ENCODE measurements at places on chromosomes 2 and 18.
A peak's percentile ranks its signal among the peaks of the same experiment; 100 is the strongest.

DNA sequence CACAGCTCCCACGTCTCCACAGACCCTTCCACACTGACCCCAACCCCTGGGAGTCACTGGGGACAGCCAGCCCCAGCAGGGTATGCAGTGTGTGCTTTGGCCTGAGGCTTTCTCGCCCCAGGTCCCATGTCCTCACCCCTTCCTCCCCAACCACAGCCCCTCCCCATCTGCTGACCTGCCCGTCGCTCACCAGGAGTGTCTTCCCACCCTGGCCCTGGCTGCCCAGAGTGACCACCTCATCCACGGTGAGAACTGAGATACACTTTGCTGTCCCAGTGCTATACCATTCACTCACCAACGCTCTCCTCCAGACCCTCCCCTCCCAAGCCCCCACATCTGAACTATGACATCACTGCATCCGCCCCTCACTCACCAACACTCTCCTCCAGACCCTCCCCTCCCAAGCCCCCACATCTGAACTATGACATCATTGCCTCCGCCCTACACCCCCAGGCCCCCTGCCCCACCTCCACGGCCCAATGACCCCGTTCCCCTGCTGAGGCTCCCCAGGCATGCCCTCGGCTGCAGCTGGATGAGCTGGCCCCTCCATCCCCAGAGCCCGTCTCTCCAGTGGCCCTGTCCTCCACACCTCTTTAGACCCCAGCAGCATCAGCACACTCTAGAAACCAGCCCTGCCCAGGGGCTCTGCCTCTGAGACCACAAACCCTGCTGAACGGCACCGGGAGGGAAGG lies 55.2 kb downstream of the ANKMY1 start:
- no peak for DNase-seq

DNA sequence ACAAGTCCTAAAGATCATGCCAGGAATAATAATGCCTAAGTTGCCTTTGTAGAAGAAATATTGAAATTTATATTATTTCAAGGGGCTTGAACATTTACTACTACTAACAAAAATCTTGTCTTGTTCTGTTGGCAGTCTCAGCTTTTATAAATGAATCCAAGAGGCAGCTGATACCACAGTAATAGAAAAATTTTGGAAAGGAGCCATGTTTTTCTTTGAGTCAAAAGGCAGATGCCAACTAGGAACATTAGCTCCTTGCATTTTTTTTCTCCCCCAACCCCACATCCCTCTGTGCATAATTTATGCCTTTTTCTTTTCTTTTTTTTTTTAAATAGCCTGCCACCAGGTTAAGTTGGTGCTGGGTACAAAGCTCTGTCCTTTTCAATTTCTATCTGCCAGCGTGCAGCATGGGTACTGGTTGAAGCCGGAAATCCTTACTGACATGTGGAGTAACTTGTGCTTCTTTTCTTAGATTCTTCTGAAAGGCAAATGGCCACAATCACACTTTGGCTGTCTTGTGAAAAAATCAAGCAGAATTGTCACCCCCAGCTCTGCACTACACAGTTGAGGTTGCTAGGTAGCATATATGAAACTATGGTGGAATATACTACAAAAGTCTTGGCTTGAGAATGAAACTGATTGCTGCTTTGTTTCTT lies 98.8 kb downstream of the RHBDD1 start:
- no peak for DNase-seq

- DNase-seq = no peak
These were observed 3.2 kb downstream of the CFLAR start for GRCh38 chr2:201118961-201119854.

DNA sequence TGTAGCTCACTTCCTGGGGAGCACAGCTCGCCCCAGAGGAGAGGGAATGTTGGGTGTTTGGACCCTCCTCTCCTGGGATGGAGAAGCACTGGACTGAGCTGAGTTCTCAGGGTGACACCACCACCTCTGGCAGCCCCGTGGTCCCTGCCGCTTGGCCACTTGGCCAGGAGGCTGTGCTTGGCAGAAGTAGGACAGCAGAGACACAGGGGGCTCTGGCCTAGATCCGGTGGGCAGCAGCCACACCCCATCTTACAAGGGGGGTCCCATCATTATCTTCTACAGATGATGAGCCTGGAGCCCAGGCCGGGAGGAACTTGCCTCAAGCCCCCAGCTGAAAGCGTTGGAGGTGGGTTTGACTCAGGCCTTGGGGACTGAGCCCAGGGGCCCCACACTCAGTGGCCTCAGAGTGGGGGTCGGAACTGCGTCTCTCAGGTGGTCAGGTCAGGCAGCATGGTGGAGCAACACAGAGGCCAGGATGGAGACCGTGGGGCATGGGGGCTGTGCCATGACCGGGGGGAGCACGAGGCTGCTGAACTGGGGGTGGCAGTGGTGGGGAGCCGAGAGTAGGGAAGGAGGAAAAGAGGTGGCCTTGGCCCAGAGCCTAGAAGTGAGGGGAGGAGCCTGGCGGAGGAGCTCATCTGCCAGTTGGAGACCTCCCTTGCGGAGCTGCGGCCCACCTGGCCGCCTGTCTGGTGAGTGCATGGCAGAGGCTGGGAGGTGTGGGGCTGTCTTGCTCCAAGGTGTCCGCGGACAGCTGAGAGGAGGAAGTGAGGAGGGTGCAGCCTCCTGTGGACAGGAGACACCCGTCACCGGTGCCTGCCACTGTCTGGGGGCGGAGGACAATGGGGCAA lies 63.6 kb upstream of the HDAC4 start:
- DNase-seq = no peak

- DNase-seq = no peak
These were observed 29.6 kb downstream of the NEMP2 start for GRCh38 chr2:190504912-190505311.

GRCh38 chr2:240579071-240579762 lies 7.3 kb upstream of the CAPN10 start:
- no peak for DNase-seq

GRCh38 chr2:73920577-73921545 lies 5.8 kb upstream of the DGUOK start:
- no peak for DNase-seq

DNA sequence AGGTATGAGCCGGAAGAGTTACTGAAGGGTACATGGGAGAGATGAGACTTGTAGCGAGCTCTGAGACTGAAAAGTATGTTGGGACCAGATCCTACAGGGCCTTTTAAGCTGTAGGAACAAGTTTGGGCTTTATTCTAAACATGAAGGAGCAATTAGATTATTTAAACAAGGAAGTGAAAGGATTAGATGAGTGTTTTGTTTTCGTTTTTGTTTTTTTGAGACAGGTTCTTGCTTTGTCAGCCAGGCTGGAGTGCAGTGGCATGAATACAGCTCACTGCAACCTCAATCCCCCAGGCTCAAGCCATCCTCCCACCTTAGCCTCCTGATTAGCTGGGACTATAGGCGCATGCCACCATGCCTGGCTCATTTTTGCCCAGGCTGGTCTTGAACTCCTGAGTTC lies 110.7 kb downstream of the C1D start:
- DNase-seq = no peak

DNA sequence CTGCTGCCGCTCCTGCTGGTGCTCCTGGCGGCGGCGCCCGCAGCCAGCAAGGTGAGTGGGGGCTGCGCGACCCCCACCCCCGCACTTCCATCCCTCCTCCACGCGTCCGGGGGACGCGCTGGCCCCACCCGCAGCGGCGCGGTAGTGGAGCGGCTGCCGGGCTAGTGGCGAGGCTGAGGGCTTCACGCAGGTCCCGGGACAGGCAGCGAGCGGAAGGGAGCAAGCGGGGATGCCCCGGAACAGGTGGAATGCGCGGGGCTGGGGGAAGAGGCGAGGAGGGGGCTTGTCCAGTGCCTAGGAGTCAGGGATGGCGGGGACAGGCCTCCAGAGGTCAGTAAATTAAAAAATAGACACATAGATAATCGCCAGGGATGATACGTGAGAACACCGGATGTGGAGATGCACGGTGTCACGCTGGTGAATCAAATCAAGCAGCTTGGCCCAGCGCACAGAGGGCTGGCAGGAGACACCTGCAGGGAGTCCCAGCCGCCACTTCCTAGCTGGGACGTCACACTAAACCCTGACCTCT lies 403 bp downstream of the COL4A3 start:
- DNase-seq = peak; percentile 10

- no peak for DNase-seq
These were observed 50.6 kb downstream of the ST3GAL5 start for GRCh38 chr2:85838181-85838580.

DNA sequence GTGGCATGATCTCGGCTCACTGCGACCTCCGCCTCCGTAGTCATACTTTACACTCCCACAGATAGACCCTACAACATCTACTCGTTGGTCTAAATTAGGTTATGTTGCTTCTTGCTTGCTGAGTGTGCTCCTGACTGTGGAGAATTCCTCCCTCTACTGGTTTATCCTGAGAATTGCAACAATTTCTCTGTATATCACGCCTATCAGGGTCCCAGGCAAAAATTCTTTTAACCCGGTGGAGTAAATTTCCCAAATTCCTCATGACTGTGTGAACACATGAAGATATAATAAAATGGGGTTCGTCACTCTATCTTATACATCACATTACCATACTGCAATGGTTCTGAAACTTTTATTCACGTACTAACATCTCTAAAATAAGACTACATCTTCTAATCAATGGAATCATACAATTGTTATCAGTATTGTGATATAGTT lies 156.7 kb downstream of the EVA1A start:
- DNase-seq = peak; percentile 35

DNA sequence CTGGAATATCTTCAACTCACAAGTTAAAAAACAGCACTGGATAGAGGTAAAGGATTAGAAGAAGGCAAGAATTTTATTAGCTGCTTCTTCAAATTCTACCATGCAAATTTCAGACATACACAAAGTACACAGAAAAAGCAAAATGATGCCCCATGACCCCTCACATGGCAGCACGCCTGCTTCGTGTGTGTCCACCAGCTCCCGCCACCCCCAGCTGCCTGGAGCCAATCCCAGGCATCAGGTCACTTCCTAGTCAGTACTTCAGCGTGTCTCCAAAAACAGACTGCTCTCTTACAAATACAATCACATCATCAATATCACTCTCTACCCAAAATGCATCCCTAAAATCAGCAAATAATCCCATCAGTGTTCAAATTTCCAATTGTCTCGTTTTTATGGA lies 35.8 kb downstream of the IMPA2 start:
- DNase-seq = no peak

DNA sequence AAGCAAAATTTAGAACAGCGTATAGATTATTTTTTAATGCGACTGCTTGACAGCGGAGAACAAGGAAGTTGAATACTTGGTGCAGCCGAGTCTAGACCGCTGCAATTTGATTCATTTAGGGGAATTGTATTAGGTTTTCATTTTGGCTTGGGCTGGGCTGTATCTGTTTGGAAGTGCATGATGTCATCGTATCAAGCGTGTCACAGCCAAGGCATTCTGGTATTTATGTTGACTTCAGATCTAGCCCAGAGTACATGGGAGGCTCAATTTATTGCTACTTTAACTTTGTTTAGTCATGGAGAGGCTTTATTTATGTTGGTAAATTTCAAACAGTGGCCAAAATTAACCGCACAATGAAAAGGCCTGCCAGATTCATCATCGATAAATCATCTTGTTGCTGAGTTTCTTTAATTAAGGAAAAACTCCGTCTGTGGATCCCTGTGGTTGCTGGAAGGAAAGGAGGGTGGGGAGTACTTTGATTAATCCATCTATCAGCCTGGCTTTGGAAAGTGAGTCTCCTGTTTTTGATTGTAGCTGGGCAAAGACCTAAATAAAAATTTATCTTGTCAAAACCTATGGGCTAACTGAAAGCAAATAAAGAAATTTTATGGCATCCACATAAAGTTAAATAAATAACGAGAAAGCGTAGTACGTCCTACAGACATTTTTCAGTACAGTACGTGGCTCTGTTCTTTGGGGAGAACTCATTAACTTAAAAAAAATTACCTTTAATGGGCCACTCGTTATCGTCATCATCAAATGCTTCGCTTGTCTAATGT lies 230.4 kb upstream of the SPRED2 start:
- DNase-seq = no peak

DNA sequence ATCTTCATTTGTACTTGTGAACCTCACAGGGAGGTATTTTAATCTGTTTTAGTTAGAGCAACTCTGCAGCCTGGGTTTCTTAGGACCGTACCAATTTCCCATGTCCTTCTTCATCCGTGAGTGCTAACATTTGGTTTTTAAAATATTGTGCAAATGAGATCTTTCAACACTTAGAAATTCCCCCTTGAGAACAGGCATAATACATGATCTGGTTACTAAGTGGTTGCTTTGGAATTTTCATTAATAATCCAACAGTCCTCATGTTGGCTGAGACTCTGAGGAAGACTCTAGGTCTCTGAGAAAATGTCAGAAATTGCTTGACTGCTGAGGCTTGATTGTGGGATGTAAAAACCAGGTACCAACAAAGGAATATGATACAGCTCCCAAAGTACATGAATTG lies 125.6 kb upstream of the CDCA7 start:
- no peak for DNase-seq

- no peak for DNase-seq
These were observed 1671.8 kb upstream of the DDX18 start for GRCh38 chr2:116142644-116143227.

DNA sequence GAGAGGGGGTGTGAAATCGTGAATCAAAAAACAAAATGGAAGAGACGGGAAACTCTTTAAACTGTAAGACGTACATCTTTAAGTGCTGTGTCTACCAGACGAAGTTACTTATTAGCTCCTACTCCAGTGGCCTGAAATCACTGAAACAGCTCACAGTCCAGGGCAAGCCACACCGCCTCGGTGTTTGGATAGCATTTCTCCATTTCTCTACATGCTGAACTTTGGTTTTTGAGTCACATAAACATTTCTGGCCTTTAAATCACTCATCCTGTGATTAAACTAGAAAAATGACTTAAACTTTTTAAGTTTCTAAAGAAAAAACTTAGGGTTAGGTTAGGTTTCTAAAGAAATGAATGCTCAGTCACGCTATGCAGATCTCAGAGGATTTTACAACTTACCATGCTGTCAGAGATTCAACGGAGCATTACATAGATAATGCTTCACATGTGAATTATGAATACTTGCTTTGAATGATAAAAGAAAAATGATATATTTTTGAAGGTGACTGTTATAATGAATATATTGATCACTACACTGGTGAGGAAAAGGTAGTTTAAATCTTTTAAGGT lies 138.4 kb downstream of the MBP start:
- no peak for DNase-seq

- DNase-seq = no peak
These were observed 114.4 kb downstream of the ZNF385B start for GRCh38 chr2:179746981-179747380.

- no peak for DNase-seq
These were observed 488.7 kb downstream of the THSD7B start for GRCh38 chr2:137254052-137254451.

DNA sequence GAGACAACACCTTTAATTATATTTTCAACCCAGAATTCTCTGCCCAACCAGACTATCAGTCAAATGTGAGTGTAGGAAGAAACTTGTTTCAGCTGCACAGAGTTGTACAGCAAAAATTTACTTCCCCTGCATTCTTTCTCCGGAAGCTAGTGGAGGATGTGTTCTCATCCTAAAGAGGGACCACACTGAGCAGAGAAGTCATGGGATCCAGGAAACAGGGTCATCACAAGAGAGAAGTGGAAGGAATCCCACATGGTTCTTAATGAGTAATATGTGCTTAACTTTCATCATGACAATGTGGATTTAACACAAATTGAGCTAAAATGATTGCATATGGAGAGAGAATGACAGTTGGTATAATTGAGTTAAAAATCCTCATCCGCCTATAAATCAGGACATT lies 78.2 kb downstream of the INPP4A start:
- DNase-seq = no peak
